ENCODE measurements at places on chromosomes 2 and 18.

DNA sequence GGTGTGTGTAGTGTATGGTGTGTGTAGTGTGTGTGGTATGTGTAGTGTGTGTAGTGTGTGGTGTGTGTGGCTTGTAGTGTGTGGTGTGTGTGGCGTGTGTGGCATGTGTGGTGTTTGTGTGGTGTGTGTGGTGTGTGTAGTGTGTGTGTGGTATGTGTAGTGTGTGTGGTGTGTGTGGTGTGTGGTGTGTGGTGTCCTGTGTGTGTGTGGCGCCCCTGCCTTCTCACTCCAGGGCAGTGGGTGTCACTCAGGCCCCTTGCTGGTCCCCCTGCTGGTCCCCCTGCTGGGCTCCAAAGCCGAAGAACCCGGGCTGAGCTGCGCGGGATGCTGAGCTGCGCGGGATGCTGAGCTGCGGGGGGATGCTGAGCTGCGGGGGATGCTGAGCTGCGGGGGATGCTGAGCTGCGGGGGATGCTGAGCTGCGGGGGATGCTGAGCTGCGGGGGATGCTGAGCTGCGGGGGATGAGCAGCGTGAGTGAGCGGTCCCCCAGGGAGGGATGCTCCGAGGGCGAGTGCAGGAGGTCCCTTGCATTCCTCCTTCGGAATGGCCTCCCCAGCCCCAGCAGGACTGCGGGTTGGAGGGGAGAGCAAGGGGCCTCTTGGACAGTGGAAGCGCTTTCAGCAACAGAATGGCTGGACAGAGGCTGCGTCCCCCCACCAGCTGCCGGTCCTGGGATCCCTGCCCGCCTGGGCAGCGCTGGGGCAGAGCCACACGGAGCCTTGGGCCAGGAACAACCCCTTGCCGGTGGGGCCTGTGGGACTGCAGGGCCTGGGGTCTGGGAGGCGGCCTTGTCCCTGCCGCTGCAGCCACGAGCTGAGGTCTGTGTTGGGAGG is 3.4 kb upstream of the RTP5 start:
- DNase-seq = no peak

DNA sequence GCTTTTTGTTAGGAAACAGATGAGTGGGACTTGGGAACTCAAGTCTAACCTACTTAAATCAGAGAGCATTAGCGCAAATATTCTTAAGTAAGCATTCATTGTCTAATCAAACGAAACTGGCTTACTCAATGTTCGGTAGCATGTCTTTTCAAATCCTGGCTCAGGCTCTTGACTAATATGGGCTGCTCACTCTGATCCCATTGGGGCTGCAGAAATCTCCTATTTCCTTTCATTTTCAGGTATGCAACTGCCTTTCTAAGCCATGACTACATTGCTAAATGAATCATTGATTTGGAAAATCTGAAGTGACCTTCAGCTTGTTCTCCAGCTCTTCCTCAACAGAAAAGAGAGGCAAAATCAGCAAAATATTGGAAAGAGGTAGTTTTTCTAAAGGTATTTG is 2084.4 kb upstream of the PIK3C3 start:
- no peak for DNase-seq

DNA sequence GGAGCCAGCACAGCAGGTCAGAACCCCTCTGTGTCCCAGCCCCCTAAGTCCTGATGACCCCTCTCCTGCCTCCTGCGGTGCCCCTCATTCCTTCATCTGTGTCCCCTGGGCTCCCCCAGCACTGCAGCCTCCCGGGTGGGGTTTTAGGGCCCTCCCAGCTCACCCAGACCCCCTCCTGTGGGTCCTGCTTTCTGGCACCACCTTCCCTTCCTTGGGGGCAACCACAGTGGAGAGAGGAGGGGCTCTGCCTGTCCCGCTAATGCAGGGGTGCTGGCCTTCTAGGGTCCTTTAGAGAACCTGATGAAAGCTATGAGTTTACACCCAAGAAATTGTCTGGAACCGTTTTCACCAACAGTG is 42.7 kb upstream of the ALPP start:
- DNase-seq = no peak

- no peak for DNase-seq
These were observed 23.3 kb upstream of the ALLC start for GRCh38 chr2:3634596-3635121.

DNA sequence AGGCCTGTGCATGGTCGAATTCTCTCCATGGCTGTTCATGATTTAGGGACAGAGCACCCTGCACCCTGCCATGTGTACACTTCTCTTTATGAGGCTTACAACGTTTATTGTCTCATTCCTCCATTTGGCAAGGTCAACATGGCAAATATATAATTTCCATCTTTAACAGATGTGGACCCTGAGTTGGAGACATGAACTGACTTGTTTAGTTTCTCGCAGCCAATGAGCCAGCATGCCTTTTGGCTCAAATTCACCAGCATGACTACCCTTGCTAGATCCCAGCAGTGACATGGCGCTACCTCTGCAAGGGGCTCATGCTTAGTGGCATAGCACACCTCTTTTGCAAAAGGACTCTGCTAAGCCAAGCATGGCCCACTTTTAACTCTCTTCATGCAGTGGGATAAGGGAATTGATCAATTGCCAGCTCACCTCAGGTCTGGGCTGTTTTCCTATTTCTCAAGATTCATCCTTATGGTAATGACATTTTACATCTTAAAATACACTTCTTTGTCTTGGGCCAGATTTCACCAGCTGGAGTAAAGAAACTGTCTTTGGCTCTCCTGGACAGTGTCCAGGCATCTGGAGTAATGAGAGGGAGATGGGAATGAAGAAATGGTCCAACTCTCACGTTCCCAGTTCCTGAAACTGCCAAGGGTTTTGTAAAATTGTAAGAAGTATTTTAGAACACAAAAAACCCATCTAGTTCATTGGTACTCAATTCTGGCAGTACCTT is 159.5 kb downstream of the SETBP1 start:
- no peak for DNase-seq

GRCh38 chr2:10124538-10125045 is 2.1 kb downstream of the RRM2 start:
- DNase-seq = peak; percentile 62

- no peak for DNase-seq
These were observed 310.3 kb downstream of the GALNT13 start for GRCh38 chr2:154182008-154182407.

DNA sequence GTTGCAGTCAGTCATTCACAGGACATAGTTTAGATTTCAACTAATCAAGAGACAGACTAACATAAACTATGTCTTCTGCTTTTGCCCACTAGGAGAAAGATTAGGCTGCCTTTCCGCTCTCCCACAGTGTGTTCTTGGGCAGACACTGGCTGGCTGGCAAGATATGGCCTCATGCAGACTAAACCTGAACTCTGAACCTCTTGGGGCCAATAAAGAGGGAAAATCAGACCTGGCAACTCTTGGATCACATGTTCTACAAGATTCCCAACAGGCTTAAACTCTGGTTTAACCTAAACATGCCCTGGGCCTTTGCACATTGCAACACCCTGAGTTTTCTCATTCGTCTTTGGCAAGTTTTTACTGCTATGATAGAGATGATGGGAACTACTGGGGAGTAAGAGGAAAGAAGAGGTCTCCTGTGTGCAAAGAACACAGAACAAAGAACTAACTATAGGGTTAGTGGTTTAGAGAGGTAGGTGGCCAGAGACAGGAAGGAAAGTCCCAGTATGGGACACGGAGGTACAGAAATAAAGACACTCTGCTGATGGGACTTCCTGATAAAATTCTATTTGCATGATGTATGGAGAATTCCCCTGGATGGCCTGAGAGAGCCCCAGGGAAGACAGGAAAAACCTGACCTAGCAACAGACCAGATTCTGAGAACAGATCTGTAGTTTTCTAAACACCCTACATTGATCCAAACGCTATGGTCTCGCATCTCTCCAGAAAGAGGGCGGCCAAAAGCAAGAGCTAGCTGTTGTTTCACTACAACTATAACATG is 2.0 kb upstream of the ATRAID start:
- no peak for DNase-seq

- DNase-seq = no peak
These were observed 34.9 kb downstream of the EMX1 start for GRCh38 chr2:72952110-72952823.
